Activated CD8-positive, alpha-beta T cell treated with anti-CD3 and anti-CD28 coated beads for 36 hours (primary cell): ENCODE measurements at places on chromosomes 3 and 15. TPM values are rescaled to one million over a fixed set of nuclear protein-coding genes. Genes with fewer than 3 reads are reported as not detected.

DNA sequence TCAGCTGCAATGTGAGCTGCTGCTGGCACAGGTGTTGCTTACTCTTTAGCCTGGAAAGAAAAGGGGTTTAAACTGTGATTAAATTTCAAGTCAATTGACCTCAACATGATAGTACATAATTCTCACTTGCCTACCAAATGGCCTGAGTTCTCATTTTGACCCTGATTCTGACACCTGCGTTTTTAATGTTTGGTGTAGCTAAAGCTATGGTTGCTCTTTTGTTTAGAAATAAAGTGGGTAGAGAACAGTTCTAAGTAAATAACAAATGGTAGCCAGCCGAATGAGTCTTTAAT is 100.8 kb upstream of the SOX2 start:
- no peak for DNase-seq

DNA sequence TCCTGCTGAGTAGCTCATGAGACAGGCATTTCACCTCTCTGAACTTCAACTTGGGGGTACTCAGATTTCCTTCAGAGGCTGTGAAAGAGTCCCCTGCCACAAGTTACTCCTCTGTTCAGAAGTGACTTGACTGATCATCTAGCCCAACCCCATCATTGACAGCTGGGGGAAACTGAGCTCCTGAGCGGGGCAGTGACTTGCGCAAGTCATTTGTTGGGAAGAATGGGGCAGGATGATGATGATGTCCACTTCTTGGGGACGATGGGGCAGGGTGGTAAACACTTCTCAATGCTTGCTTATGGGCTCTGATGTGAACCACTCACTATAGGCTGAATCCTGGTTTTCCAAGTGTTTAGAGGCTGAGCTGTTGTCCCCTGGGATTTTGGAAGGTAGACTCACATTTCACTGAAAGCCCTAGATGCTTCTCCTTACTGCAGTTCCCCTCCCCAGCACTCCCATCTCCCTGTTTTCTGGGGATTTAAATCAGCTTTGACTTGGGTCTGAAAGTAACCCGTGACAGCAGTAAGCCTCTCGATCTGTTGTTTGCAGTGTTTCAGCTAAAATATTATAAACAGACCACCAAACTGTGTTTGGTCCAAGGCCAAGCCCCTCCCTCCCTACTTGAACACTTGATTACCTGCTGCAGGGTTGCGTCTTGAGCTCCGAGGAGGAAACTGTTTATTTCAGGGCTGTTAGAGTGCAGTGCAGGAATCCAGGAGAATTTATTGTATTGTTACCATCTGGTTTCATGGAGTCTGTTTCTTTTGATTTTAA is 25.1 kb downstream of the SMAD3 start:
- no peak for DNase-seq

DNA sequence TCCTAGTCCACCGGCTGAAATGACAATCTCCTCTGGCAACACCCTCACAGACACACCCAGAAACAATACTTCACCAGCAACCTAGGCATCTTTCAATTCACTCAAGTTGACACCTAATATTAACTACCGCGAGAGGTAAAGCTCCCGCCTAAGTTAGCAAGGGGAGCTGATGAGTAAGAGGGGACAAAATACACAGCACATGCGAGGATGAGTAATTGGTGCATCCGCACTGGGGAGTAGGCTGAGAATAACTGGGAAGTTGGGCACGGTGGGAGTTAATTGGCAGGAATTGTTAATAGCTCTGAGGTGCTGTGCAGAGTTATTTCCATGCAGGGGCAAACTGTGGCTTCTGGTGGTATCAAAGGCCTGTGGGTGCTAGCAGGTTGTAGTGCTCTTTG is 14.5 kb upstream of the PLD1 start:
- DNase-seq, result no peak

- DNase-seq, result no peak
Measured at GRCh38 chr15:27249760-27250109, 278.8 kb downstream of the GABRG3 start.

DNA sequence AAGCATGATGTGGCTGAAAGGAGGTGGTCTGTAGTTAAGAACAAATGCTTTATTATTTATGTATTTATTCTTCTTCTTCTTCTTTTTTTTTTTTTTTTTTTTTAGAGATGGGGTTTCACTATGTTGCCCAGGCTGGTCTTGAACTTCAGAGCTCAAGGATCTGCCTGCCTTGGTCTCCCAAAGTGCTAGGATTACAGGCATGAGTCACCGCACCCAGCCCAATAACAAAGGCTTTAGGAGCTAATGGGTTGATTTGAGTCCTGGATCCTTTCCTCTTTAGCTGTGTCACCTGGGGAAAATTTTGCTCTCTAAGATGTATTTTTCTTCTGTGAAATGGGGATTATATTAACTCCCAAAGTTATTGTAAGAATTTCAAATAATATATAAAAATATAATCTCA is 168.8 kb downstream of the PEX5L start:
- no peak for DNase-seq

DNA sequence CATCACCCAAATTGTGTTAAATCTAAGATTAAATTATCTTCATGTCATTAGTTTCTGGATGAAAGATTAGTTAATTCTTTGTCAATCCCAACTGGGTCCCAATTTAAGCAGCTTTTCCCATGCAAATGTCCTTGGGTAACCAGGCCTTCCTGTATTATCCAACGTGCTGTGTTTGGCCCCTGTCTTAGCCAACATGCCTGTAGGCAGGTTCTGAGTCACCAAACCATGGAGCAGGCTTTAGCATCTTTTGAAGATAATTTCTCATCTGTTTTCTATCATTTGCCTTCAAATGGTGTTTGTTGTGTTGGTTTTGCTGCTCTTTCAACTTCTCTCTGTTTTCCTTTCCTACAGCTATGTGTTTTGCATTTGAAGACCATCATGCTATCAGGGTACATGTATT is 216.2 kb downstream of the ITPR1 start:
- DNase-seq, result no peak

DNA sequence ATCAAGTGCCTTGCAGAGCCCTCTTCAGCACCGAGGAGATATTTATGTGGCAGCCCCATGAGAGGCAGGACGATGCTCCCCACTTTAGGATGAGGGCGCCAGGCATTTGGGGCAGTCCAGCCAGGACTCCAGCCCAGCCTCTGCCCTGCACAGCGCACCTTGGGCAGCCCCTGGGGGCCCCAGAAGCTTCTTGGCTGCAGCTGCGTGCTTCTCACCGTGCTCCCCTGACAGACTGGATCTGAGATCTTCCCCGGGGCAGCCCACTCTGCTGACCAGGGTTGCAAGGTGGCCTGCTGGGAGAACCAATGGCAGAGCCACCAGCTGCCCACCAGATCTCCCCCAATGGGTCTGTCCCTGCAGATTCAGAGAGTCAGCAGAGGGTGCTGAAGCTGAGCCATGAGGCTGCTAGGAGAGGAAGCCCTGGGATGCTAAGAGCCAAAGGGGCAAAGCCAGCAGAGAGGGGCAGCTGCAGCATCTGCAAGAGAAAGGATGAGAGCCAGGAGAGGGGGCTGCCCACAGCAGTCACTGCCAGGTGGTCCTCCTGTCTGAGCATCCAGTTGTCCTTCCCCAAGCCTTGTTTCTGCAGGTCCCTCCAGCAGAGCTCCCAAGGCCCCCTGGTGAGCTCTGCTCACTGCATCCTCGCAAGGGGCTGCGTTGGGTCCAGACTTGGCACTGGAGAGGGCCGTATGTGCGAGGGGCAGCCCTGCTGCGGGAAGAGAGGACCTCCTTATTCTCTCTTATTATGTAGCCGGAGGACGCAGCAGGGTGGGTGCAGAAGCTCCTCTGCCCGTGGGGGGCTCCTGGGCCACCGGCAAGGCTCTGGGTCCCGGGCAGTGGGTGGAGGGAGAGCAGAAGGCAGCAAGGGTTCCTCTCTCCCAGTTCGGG is 14.7 kb upstream of the KLF13 start:
- DNase-seq, result no peak

- DNase-seq, result no peak
Measured at GRCh38 chr3:123341-123740, 73.2 kb upstream of the CHL1 start.

The LRRC31 gene
- not detected for total RNA-seq

The SEMA6D gene
- not detected for total RNA-seq

The TERC gene
- total RNA-seq, result 29.0 TPM

The CCDC33 gene
- total RNA-seq, result 0.16 TPM

The RBM5 gene
- total RNA-seq, result 106 TPM

The GUCA1C gene
- not detected for total RNA-seq

The PARP15 gene
- 13.3 TPM for total RNA-seq
